ENCODE measurements at places on chromosomes 7 and 10.

DNA sequence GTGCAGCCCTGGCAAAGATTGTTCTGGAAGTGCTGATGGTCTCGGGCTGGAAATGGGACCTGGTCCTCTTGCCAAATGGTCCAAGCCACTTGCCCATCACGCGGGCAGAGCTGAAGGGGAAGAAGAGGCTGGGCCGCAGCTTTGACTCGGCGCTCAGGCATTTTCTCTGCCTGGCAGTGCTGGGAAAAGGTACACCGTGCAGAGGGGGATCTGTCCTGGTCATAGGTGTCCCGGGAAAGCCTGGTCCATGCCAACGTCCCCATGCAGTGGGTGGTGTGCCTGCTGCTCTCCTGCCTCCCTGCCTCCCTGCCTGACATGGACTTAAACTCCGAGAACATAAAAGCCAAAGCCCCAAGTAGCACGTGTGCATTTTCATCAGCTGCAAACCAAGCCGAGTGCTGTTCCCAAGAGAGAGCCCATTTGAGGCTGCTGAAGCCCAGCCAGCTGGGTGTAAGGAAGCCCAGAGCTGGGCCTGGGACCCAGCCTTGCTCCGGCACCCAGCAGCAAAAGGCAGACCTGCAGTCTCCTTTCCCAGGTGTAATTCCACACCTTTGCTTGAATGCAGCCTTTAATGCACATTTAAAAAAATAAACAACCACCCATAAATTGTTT is 72.7 kb downstream of the TCERG1L start:
- DNase-seq, result no peak

- no peak for DNase-seq
Observed at GRCh38 chr10:17196573-17196972, 4.9 kb downstream of the TRDMT1 start.

DNA sequence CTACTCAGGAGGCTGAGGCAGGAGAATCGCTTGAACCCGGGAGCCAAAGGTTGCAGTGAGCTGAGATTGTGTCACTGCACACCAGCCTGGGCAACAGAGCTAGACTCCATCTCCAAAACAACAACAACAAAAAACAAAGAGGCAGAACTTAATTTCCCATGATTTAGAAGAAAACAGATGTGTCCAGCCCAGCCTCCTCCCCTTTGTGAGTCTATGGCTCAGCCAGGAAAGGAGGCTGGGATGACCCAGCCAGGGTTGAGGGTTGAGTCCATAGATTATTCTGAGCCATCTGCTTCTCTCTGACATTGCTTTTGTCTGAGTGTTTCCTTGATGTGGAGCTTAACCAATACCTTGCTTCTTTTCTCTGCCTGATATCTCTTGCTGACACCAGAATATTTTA is 994.1 kb downstream of the TYW1 start:
- DNase-seq, result no peak

- DNase-seq, result no peak
Observed at GRCh38 chr7:53094191-53094590, 58.8 kb downstream of the POM121L12 start.

Measured in stimulated activated CD4-positive, alpha-beta T cell treated with anti-CD3 and anti-CD28 coated beads, Interleukin-12 subunit alpha, Interleukin-12 subunit beta, amount 100 ng/mL, for 48 hours (primary cell).